Vagina (tissue), 2 donors: ENCODE measurements at places on chromosomes 1 and 21. TPM values are rescaled to one million over a fixed set of nuclear protein-coding genes. Genes with fewer than 3 reads are reported as not detected.

Gene KRTAP6-2
- not detected for total RNA-seq

DNA sequence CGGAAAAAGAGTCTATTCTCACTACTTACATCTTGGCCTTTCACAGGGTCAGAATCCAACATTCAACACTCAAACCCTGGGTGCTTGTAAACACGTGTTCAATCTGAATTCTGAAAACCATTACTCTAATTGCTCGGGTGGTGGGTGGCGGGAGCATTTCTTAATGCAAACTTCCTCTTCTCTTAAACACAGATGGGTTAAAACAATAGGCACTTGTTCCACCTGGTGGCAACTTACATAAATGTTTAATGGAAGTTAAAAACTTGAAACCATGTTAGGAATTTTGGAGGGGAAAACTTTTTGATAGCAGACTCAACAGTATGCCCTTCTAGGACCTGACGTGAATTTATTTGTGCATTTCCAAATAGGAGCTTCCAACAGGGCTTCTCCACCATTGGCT, 23.4 kb upstream of the TDRD10 start:
- no peaks in the 10 kb centered on the region for H3K27me3 ChIP-seq
- DNase-seq = no peak
- H3K27ac ChIP-seq = no peak overlapping the region
- no peak overlapping the region for H3K4me3 ChIP-seq

DNA sequence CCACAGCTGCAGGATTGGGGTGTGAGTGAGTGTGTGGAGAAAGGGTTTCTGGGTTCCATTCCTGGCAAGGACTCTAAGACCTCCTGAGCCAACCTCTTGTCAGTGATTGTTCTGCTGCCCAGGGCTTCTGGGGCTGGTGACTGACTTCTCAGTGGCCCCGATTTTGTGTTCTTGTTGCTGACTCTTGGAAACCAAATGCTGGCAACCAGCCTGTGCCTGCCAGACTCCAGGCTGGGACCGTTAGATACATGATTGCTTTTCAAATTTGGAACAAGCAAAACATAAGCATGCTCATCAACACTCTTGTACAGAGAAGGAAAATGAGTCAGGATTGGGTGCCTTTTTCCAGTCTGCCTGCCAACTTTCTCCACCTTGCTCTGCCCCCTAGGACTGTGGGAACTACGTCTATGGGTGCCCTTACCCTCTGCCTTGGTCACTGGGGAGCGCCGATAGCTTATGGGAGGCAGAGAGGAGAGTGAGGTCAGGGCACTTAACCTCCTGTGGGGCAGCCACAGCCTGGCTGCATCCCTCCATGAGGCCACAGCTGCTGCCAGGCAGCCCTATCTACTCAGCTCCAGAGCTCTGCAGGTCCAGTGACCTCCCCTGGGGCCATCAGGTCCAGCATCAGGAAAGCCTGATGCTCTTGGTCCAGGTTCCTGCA, 39.3 kb upstream of the EPS8L3 start:
- peaks cover 9% of the 10 kb centered on the region for H3K4me1 ChIP-seq
- H3K27me3 ChIP-seq = no peaks in the 10 kb centered on the region
- no peak for DNase-seq
- no peaks in the 10 kb centered on the region for H3K36me3 ChIP-seq
- H3K4me3 ChIP-seq = no peak overlapping the region

- H3K27me3 ChIP-seq = no peaks in the 10 kb centered on the region
- no peak overlapping the region for H3K4me3 ChIP-seq
- H3K27ac ChIP-seq = no peak overlapping the region
- no peaks in the 10 kb centered on the region for H3K36me3 ChIP-seq
- H3K4me1 ChIP-seq = no peaks in the 10 kb centered on the region
Measured at GRCh38 chr1:160129046-160129445, 13.5 kb downstream of the ATP1A2 start.

Gene EFNA4
- 13.8 TPM for total RNA-seq

DNA sequence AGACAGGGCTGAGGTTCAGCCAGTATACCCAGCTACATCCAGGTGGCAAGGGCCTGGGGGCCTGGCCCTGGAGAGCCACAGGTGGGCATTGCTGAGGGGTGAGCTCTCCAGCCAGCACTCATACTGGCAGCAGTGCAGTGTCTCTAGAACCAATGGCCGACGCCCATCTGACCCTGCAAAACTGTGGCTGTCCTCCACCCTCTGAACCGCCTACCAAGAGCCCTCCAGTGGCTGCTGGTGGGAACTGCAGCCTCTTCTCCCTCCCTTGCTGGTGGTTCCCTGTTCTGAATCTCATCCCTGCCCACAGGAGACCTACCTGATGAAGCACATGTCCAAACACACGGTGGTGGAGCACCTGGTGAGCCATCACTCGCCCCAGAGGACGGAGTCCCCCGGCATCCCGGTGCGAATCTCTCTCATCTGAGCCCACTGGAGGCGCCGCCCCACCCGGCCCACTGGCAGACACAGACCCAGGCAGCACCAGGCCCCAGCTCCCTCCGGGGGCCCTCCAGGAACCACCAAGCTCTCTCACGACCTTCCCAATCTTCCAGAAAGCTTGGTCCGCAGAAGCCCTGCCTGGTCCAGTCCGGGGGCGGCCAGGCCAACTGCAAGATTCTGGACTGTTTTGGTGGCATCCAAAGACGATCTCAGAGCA, 22.1 kb downstream of the A3GALT2 start:
- DNase-seq = no peak
- no peaks in the 10 kb centered on the region for H3K36me3 ChIP-seq
- H3K4me3 ChIP-seq = no peak overlapping the region
- no peaks in the 10 kb centered on the region for H3K27me3 ChIP-seq
- H3K4me1 ChIP-seq = peaks cover 31% of the 10 kb centered on the region

GRCh38 chr1:1079408-1080121, 5.5 kb upstream of the RNF223 start:
- H3K4me1 ChIP-seq = peaks cover 13% of the 10 kb centered on the region
- DNase-seq = no peak
- H3K27me3 ChIP-seq = no peaks in the 10 kb centered on the region
- H3K36me3 ChIP-seq = no peaks in the 10 kb centered on the region
- peak overlapping the region; percentile 35 for H3K4me3 ChIP-seq

DNA sequence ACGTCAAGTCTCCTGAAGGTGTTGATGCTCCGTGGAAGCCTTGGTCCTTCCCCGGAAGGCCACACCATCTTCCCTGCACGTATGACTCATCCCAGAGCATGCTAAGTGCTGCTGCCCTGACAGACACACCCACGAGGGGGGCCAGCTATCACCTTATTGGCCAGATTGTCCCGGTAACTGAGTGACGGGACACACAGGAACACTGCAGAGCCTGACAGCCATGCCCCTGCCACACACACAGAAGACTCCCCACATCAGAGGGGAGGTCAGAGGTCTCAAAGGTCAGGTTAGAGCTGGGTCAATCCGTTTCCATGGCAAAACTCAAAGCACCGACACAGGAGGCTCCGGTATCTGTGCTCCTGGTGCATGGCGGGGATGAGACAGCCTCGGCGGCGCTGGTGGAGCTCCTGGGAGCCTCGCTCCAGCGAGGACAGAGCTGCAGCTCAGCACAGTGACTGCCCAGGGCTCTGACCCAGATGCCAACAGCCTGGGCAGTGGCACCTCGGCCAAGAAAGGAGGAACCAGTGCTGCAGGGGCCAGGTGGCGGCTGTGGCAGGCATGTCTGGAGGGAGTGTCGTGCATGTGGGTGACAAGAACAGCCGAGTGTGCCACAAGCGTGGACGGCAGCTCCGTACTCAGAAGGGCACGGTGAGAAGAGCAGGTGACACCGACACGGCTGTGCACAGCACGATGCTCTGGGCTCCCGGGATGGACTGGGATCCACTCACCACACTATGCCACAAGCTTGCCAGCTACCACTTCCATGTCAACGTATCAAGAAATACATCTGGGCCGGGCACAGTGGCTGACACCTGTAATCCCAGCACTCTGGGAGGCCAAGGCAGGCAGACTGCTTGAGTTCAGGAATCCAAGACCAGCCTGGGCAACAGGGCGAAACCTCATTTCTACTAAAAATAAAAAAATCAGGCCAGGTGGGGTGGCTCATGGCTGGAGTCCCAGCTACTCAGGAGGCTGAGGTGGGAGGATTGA, 14.8 kb upstream of the TMEM240 start:
- H3K4me3 ChIP-seq = no peak overlapping the region
- H3K4me1 ChIP-seq = peaks cover 11% of the 10 kb centered on the region
- no peaks in the 10 kb centered on the region for H3K27me3 ChIP-seq
- no peak overlapping the region for H3K27ac ChIP-seq
- no peak for DNase-seq
- no peaks in the 10 kb centered on the region for H3K36me3 ChIP-seq

- H3K27ac ChIP-seq = no peak overlapping the region
- H3K36me3 ChIP-seq = peaks cover 5% of the 10 kb centered on the region
- no peaks in the 10 kb centered on the region for H3K27me3 ChIP-seq
Measured at GRCh38 chr21:31136891-31137290, 98.6 kb upstream of the KRTAP19-8 start.

Gene FAM20B
- 19.4 TPM for total RNA-seq

- no peaks in the 10 kb centered on the region for H3K27me3 ChIP-seq
- no peaks in the 10 kb centered on the region for H3K36me3 ChIP-seq
- peaks cover 4% of the 10 kb centered on the region for H3K4me1 ChIP-seq
- peak overlapping the region; percentile 46 for H3K27ac ChIP-seq
- DNase-seq = no peak
- H3K4me3 ChIP-seq = no peak overlapping the region
Measured at GRCh38 chr1:46219551-46220520, 16.7 kb downstream of the LURAP1 start.

Gene CDK18
- total RNA-seq = 27.0 TPM

Gene BEND5
- 8.6 TPM for total RNA-seq

GRCh38 chr1:160309185-160309557, 24.2 kb upstream of the PEX19 start:
- H3K36me3 ChIP-seq = peaks cover 99% of the 10 kb centered on the region
- no peaks in the 10 kb centered on the region for H3K4me1 ChIP-seq
- no peak for DNase-seq
- no peak overlapping the region for H3K27ac ChIP-seq
- H3K27me3 ChIP-seq = no peaks in the 10 kb centered on the region
- H3K4me3 ChIP-seq = no peak overlapping the region

Gene HJV
- total RNA-seq = not detected

GRCh38 chr21:17819877-17820229, 697 bp upstream of the C21orf91 start:
- H3K4me1 ChIP-seq = peaks cover 32% of the 10 kb centered on the region
- peak overlapping the region; percentile 92 for H3K27ac ChIP-seq
- no peak for DNase-seq
- no peaks in the 10 kb centered on the region for H3K27me3 ChIP-seq
- peak overlapping the region; percentile 86 for H3K4me3 ChIP-seq
- H3K36me3 ChIP-seq = peaks cover 5% of the 10 kb centered on the region

- no peak overlapping the region for H3K27ac ChIP-seq
- peaks cover 25% of the 10 kb centered on the region for H3K4me1 ChIP-seq
- DNase-seq = no peak
- H3K27me3 ChIP-seq = no peaks in the 10 kb centered on the region
Measured at GRCh38 chr1:201515062-201515750, 8.3 kb upstream of the CSRP1 start.

- H3K4me3 ChIP-seq = no peak overlapping the region
- H3K27ac ChIP-seq = no peak overlapping the region
- no peaks in the 10 kb centered on the region for H3K27me3 ChIP-seq
Measured at GRCh38 chr1:96746440-96747420, 25.1 kb downstream of the PTBP2 start.

- no peaks in the 10 kb centered on the region for H3K4me1 ChIP-seq
- H3K4me3 ChIP-seq = no peak overlapping the region
- no peaks in the 10 kb centered on the region for H3K36me3 ChIP-seq
- no peak for DNase-seq
Measured at GRCh38 chr1:24173638-24174575, 13.2 kb downstream of the IFNLR1 start.

DNA sequence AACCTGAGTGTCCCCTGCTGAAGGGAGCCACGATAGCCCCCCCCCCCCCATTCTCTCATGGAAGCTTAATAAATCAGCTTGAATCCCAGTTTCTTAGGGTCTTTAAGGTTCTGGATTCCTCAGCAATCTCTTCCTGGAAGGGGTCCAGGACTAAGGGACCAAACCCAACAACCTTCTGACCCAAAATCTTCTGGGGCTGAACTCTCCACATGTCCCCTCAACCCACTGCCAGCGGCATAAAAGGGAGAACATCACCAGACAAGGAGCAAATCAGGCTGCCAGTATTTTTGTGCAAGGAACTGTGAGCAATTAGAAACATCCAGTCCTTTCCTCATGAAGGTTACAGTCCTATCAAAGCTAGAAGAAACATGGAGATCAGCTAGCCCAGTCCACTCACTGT, 12.7 kb upstream of the LORICRIN start:
- no peaks in the 10 kb centered on the region for H3K27me3 ChIP-seq
- no peaks in the 10 kb centered on the region for H3K4me1 ChIP-seq
- H3K27ac ChIP-seq = no peak overlapping the region
- DNase-seq = no peak
- no peak overlapping the region for H3K4me3 ChIP-seq

Gene TFF1
- not detected for total RNA-seq
